ENCODE measurements at places on chromosomes 7 and 10.

GRCh38 chr10:63887023-63887589 lies 365.9 kb downstream of the REEP3 start:
- DNase-seq, result no peak

DNA sequence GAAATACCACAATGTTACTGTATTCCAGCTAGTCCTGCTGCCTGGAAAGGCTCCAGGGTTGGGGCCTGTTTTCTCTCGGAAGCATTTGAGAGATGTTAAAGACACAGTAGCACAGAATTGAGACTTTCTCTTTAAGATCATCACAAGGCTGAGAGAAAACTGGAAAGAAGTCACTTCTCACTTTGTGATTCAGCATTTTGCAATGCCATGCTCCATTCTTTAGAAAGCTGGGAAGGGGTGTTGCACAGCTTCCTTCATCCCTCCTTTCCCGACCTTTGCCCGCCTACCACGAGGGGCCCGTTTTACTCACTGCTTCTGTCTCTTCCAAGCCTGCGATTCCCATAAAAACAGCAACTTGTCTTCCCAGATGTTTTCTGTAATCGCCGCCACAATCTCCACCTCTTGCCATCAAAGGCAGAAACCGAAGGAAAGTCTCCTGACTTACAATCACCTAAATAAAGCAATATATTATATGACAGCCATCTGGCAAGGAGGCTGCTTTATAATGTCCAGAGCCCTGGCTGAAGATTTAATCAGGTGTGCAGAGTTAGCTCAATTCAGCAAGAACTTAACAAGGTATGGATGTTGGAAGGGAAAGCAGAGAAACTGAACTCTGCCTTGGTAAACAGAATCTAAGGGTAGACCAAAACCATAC lies 18.9 kb downstream of the NOD1 start:
- DNase-seq, result peak; percentile 86

DNA sequence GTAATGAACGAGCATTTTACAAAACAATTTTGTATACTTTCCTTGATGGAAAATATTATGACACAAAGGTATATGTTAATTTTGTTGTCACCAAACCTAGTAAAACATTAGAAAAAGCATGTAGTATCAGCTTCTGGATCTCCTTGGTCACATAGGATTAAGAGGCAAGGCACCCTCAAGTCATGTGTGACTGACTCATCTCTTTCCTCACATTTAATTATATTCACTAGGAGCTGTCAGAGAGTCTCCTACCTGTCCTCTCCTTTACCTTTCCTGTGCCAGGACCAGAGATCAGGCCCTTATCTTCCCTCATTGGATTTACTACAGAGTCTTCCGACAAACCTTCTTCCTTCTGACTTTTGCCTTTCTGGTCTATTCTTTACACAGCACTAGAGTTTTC lies 111.3 kb upstream of the RPA3 start:
- DNase-seq, result no peak

GRCh38 chr10:62459072-62459471 lies 84.9 kb downstream of the ZNF365 start:
- DNase-seq, result peak; percentile 60

DNA sequence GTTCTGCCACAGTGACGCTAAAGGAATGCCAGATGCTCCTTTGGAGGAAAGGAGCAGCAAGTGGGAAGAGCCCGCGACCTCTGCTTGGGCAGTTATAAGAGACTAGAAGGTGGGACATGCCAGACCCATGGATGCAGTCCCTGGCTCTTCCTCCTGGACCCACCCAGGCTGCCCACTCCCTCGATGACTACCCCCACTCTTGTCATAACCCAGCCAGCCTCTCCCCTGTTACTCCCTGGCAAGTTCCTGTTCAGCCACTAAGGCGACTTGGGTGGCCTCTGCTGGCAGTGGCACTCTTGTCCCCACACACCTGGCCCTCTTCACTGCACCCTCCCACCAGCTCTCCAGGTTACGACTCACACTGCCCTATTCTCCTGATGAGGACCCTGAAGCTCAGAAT lies 33.5 kb downstream of the COL13A1 start:
- DNase-seq, result no peak

DNA sequence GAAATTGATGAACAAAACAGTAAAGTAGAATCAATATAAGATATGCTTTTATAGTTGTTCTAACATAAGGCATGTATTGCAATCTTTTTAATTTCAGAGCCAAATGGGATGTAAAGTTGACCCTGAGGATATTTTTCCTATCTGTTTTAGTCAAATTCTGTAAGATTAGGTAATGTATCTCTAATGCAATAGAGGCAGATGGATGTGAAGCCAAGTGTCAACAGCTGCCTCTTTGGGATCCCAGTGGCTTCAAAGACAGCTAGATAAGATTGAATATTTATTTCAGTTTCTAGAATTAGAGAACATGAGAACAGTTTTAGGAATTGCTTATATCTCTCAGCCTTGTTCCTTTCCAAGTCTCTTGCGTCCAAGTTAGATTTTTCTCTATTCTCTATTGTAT lies 208.3 kb downstream of the DNAJB9 start:
- no peak for DNase-seq

GRCh38 chr7:140604760-140605159 lies 35.9 kb downstream of the DENND2A start:
- DNase-seq, result peak; percentile 94

GRCh38 chr7:139918480-139918879 lies 89.4 kb downstream of the TBXAS1 start:
- no peak for DNase-seq

- no peak for DNase-seq
Measured at GRCh38 chr10:127774766-127775559, 38.0 kb downstream of the FOXI2 start.

DNA sequence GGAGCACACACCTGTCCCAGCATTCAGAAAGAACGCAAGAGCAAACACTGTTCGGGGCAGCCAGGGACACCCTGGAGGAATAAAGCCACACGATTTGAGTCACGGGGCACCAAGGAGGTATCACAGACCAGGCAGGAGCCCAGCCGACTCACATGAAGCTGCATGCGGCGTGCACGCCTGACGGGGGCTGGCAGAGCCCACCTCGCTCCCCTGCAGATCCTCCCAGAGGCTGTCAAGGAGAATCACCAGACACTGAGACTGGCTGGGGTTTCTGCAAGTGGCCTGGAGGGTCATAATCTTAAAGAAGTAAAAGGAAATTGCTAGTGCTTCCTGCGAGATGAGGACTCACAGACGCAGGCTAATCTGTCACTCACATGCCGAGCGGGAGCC lies 61.6 kb downstream of the TCERG1L start:
- DNase-seq, result no peak

DNA sequence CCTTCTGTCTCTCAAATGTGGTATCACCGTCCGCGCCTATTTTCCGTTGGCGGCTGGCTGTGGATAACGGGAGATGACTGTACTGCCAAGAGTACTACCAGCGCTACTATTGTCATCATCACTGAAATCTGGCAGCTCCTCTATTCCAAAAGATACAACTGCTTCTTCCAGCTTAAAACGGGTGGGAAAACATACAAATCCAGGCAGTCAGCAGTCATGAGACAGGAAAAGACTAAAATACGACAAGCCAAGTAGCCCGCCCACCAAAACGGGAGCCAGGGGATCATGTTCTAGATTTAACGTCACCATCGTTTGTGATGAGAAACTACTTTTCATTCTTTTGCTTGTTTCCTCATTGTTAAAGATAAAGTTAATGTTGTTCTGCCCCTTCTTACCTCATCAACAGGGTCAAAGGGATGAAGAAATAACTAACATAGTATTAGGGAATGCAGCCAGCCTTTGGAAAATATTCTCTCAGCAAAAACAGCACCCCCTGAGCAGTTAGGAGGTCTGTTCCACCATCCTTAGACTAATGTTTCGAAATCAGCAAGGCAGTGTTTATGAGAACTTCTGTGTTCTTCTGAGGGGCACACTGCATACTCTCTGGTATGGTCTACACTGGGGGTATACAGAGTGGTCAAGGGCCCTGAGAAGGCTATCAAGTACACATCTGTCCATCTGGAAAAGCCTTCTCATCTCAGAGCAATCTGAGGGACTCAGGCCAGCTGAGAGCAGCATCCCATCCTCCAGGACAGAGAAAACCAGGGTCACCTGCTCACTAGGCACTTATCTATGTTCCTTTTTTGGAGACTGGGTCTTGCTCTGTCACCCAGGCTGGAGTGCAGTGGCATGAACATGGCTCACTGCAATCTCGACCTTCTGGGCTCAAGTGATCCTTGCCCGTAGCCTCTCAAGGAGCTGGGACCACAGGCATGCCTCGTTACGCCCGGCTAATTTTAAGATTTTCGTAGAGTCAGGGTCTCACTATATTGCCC lies 47.5 kb downstream of the GNA12 start:
- DNase-seq, result peak; percentile 20

- peak; percentile 27 for DNase-seq
Measured at GRCh38 chr7:23277359-23277989, 21.7 kb upstream of the MALSU1 start.
